ENCODE measurements at places on chromosomes 6 and 20. TPM values are rescaled to one million over a fixed set of nuclear protein-coding genes. Genes with fewer than 3 reads are reported as not detected.
A peak's percentile ranks its signal among the peaks of the same experiment; 100 is the strongest.

DNA sequence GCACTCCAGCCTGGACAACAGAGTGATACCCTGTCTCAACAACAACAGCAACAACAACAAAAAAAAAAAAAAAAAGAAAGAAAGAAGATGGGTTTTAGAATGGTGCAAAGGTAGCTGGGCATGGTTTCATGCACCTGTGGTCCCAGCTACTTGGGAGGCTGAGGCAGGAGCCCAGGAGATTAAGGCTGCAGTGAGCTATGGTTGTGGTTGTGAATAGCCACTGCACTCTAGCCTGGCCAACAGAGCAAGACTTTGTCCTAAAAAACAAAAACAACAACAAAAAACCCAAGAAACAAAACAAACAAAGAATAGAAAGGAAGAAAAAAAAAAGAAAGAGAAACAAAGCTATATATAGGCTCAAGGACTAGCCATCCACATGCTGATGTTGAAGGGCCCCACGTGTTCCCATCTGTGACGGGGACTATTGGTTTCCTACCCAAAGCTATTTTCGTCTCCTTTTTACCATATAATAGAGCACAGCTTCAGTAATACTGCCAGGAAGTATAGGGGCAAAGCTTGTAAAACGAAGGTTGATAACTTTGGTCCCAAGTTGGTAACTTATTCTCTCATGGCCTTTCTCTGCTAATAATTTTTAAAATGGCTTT lies 7.9 kb upstream of the EEF1E1 start:
- DNase-seq, result no peak

DNA sequence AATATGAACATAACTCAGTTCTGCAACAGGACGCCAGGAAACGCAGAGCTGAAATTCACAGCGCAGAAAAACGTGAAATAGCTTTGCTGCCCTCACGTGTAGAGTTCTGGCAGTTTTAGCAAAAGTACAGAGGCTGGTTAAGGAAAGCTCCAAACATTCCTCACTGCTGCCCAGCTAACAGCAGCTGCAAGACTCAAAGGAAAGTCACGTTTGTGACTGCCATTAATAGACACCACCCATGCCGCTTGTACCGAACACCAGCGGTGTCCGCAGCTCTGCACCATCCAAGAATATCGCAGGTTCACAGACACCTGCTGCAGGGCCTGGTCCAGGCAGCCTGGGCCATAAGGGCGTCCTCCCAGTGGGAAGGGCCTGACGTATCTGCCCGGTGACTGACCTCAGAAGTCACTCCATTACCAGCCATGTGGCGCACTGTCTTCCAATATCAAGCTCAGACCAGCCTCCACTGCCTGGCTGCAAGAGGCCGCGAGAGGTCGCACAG lies 61.4 kb downstream of the WDR27 start:
- no peak for DNase-seq

DNA sequence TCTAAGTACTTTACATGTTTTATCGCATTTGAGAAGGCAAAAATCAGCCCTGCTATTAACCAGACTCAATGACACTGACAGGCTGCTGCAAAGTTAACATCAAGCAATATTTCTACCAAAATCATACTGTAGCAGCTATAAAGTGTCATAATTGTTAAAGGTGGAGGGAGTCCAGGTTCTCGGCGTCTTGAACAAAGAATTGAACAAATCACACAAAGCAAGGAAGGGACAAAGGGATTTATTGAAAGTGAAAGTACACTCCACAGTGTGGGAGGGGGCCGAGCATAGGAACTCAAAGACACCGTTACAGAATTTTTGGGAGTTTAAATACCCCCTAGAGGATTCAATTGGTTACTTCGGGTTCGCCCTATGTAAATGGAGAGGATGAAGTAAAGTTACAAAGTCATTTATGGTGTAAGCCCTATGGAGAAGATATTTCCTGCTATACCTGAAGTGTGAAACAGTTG lies 12.9 kb upstream of the ZNF391 start:
- no peak for DNase-seq

- no peak for DNase-seq
Observed at GRCh38 chr6:45543298-45544235, 165.8 kb upstream of the SUPT3H start.

DNA sequence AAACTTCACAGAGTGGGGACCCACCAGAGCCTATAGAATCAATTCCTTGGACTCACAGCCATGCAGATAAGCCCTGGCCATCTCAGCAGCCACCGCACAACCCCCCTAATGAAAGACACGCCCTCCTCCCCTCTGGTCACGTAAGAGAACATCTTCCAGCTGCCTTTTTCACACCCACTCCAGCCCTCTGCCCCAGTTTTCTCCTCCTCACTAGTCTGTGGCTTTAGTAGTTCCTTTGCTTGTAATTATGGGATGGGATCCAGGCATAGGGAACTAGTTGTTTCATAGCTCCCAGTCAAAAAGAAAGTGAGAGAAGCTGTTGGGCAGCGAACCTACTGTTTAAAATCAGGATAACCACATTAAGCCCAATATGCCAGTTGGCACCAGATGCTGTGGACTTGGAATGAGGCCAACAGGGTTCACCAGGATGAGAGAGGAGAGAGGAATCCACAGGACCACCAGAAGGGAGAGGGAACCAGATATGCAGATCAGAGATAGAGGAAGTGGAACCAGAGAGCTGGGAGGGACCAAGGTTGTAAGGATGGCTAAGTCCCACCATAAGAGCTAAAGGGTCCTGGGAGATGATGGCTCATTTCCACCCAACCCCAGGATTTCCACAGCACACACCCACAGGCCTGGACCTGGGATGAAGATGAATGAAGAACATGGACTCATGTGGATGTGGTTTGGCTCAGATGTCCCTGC lies 9.0 kb upstream of the BTN3A1 start:
- DNase-seq, result no peak

DNA sequence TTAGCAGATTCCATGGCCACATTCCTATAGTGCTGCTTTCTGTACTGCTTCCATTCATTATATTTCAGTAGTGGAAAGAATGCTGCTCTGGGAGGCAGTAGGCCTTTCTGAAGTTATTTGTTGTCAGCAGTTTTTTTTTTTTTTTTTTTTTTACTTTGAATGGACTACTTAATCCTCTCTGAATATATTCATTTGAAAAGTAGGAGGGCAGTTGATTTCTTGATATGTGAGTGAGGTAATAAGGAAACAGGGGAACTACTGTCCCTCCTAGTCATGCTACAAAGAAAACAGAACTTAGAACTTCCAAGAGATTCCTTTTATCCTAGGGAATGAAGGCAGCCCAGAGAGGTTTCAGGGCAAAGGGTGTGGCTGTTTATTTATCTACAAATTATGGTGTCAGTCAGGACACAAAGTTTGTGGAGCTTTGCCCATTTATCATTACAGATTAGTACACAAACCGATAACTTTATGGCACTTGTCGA lies 155.9 kb downstream of the JARID2 start:
- DNase-seq, result no peak

- no peak for DNase-seq
Observed at GRCh38 chr20:1827974-1828785, 67.0 kb upstream of the SIRPA start.

DNA sequence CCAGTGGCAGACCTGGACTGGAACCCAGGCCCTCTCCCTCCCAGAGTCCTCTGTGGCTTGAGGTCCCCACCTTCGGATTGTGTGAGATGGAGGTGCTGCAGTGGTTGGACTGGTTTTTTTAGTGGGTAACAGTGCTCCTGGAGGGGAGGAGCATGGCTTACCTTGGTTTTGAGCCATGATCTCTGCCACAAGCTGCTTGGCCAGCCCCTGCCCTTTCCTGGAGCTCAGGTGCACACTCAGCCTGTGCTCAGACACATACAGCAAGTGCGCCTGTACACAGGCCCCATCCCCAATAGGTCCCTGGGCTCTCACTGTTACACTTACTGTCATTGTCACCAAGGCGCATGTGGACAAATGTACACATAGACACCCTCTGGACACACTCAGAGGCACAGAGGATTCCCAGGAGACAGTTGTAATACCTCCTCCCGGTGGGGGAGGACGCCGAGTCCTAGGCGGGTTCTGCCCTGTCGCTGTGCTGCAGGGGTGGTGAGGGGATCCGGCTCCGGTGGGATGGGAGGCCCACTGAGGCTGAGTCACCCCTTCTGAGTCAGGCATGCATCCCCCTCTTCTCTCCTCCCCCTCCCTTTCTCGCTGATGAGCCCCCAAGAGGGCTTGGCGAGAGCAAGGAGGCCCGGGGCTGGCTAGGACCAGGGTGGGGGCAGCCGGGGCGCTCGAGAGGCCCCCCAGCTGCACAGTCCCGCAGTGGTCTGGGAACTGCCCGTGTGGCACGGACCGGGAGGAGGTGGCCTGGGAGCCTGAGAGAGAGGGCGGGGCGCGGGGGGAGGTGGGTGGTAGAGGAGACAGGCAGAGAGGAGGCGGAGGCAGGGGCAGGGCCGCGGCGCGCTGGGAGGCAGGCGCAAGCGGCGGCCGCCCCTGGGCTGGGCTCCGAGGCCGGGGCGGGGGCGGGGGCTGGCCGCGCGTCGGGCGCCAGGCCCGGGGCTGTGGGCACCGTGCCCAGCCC lies 522 bp upstream of the EPB41L1 start:
- DNase-seq, result peak; percentile 90

- DNase-seq, result no peak
Observed at GRCh38 chr6:641225-641985, 15.5 kb downstream of the HUS1B start.

DNA sequence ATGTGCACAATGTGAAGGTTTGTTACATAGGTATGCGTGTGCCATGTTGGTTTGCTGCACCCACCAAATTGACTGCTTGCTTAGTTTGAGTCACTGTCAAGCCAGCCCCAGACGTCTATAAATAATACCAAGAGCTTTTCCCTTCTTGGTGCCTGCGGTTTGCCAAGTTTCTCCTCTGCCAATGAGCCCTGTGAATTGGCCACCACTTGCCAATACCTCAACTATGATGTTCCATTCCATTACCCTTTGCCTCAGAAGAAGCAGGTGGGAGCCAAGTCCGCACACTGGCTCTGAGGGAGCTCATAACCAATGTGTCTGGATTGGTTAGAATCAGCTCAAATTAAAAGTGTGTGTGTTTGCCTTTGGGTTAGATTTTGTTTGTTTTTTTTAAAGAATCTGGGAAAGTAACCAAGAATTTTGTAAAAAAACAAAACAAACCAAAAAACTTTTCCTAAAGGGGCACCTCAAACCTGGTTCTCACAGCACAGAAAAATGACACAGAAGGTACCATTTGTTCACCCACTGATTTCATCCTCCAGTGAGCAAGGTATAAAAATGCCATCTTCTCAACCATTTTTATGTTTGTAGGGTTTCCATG lies 244.7 kb upstream of the PRND start:
- DNase-seq, result no peak

DNA sequence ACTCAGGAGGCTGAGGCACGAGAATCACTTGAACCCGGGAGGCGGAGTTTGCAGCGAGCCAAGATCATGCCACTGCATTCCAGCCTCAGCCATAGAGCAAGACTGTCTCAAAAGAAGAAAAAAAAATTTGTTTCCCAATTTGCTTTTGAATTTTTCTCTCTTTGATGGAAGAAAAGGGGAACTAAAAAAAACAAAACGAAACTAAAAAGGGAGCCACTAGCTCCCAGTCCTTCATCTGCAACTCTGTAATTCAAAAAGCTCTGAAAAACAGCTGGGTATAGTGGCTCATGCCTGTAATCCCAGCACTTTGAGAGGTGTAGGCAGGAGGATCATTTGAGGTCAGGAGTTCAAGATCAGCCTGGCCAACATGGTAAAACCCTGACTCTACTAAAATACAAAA lies 9.5 kb downstream of the OVOL2 start:
- DNase-seq, result no peak

GRCh38 chr6:121055572-121056163 lies 278.6 kb downstream of the TBC1D32 start:
- DNase-seq, result no peak

GRCh38 chr20:25145131-25145530 lies 50.4 kb upstream of the ENTPD6 start:
- DNase-seq, result no peak

GRCh38 chr6:135673501-135674309 lies 176.2 kb upstream of the AHI1 start:
- DNase-seq, result no peak

DNA sequence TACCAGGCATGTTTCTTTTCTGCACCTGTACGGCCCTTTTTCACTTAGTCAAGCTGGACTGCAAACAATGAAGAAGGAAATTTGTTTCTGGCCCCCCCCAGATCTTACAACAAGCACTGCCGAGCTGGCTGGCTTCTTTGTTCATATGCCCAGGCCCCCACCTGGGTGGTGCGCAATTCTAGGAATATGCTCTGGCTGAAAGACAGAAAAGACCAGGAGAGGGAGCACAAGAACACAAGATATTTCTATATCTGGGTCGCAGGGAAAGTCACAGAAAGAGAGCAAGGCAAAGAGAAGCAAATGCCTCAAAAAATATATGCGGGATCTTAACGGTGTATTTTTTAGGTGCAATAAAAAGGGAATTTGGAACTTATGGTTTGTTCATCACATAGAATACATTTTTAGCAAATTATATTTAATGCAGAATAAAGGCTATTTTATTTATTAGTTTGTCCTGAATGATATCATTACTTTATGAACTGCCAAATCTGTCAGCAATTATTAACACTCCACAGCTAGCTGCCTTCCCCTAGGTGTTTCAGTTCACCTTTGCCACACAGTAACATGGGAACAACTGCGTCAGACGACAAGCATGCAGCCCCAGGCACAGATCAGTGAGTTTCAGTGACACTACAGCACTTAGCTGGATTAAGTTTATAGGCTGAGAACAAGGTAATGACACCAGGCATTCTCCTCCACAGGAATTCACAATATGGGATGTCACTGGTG lies 76.5 kb downstream of the GJA10 start:
- no peak for DNase-seq

GRCh38 chr20:42703744-42704143 lies 486.0 kb downstream of the PTPRT start:
- no peak for DNase-seq

DNA sequence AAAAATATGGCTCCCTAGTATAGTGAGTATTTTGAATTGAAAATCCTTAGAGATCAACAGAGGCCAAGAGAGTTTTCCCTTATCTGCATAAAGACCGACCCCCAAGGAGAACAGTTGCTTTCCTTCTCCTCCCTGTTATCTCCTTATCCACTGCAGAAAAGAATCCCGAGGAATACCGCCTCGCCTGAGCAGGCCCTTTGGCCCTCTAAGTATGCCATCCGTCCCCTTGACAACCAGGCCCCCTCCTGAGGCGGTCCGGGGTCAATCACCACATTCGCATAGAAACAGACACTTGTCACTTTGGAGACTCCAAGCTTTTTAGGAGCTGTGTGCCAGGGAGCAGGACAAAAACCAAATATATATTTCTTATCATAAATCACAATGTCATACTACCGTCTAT lies 15.9 kb upstream of the GGTLC1 start:
- no peak for DNase-seq

GRCh38 chr6:170044836-170045562 lies 245.9 kb downstream of the DLL1 start:
- DNase-seq, result peak; percentile 50

GRCh38 chr6:21501815-21502214 lies 91.7 kb upstream of the SOX4 start:
- no peak for DNase-seq

- DNase-seq, result no peak
Observed at GRCh38 chr20:8400486-8400885, 268.4 kb downstream of the PLCB1 start.

The BMP6 gene
- total RNA-seq, result 5.7 TPM

The OR2J3 gene
- total RNA-seq, result not detected

The BHLHE23 gene
- total RNA-seq, result not detected

The CAP2 gene
- total RNA-seq, result 35.6 TPM

The PI16 gene
- 51.4 TPM for total RNA-seq

The CNR1 gene
- 11.1 TPM for total RNA-seq

The BNIP5 gene
- total RNA-seq, result not detected

The LAMA4 gene
- 189 TPM for total RNA-seq

The RAET1L gene
- total RNA-seq, result not detected

The RIPPLY2 gene
- total RNA-seq, result not detected

The RGS17 gene
- 0.28 TPM for total RNA-seq

The PACRG gene
- total RNA-seq, result 3.9 TPM

The TREML4 gene
- 0.14 TPM for total RNA-seq

The LAMA5 gene
- 183 TPM for total RNA-seq

Data from posterior vena cava (tissue), 2 donors.